ENCODE measurements at places on chromosomes 1 and 21. TPM values are rescaled to one million over a fixed set of nuclear protein-coding genes. Genes with fewer than 3 reads are reported as not detected.
A peak's percentile ranks its signal among the peaks of the same experiment; 100 is the strongest.

The KRTAP13-1 gene
- not detected for polyA plus RNA-seq

The SPRR2E gene
- polyA plus RNA-seq, result not detected

The OR2T29 gene
- not detected for polyA plus RNA-seq

GRCh38 chr21:15015622-15016471, 49.0 kb downstream of the NRIP1 start:
- peak; percentile 56 for DNase-seq

- no peak for DNase-seq
These were observed 2.2 kb downstream of the PPP2R5A start for GRCh38 chr1:212287261-212287895.

DNA sequence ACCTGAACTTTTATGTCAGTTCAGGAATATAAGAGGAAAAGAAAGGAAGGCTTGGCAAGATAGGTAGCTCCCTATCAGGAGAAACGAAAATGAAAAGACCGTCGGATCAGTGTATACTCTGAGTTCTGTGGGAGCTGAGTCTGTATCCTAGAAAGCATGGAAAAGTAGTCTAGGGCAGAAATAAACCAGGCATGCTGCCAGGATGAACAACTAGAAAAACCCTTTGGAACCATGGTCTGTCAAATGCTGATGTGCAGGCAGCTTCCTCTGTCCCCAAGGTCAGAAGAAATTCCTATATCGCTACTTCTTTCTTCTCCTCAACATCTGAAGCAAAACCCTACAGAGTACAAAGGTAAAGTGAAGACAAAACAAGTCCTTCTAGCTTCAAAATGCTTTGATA, 268.8 kb downstream of the ST6GALNAC3 start:
- no peak for DNase-seq

The CPT2 gene
- polyA plus RNA-seq, result 18.8 TPM

The SYCP1 gene
- not detected for polyA plus RNA-seq

GRCh38 chr1:218409946-218410510, 64.9 kb downstream of the TGFB2 start:
- no peak for DNase-seq
